ENCODE measurements at places on chromosomes 11 and 22.

DNA sequence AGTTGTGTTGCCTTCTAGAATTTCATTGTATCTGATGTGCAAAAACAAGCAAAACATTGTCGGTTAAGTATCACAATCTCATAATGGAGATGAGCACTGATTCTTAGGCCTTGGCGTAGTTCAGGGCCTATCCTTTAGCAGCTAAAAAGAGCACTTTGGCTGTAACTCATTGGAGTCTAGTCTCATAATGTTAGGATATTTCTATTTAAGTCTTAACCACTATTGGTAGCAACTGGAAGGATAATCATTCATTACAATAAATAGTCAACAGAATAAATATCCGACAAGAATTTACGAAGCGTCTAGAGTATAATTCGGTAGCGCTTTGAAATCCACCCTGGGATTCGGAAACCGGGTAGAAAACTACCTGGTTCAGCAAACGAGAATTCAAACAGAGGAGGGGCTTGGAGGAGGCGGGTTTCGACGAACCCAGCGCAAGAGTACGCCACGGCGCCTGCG is 461 bp upstream of the EED start:
- DNase-seq, result no peak

- DNase-seq, result no peak
These were observed 40.4 kb upstream of the AMPD3 start for GRCh38 chr11:10414659-10415058.

- no peak for DNase-seq
These were observed 33.4 kb downstream of the GDPD5 start for GRCh38 chr11:75492181-75492820.

- DNase-seq, result no peak
These were observed 11.9 kb upstream of the MRGPRX2 start for GRCh38 chr11:19072464-19072863.

- DNase-seq, result no peak
These were observed 95.7 kb downstream of the TEAD1 start for GRCh38 chr11:12769834-12770345.

GRCh38 chr11:25943777-25944661 is 387.9 kb upstream of the ANO3 start:
- DNase-seq, result no peak

DNA sequence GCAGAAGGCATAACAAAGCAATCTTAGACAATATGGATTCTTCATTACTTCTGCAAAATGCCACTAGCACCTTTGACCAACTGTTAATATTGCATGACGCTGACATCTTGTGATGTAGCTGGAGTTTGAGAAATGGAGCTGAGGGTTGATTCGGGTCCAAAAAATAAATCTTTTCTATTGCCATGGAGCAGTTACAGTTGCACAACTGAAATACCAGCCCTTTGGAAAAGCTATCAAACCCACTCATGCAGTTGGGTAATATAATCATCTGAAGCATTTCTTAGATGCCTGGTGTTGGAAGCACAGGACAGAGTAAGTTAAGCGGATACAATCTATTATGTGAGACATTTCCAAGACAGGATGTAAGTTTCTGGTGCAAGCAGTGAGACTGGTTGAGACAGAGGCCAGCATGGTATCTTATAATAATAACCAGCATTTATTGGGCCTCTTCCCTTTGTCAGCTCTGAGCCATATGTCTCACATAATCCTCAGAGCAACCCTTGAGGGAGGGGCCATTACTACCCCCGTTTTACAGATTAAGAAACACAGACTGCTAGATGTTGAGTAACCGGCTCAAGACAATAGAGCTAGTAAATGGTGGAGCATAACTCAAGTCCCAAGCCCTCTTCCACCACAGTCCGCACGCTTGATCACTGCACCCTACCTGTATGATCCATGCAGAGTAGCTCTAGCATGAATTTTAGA is 74.9 kb upstream of the CAPRIN1 start:
- no peak for DNase-seq

- no peak for DNase-seq
These were observed 1119.1 kb upstream of the TENM4 start for GRCh38 chr11:80559942-80560341.

- no peak for DNase-seq
These were observed 44.9 kb downstream of the OR4C46 start for GRCh38 chr11:54558919-54559318.

- no peak for DNase-seq
These were observed 273.7 kb downstream of the C11orf87 start for GRCh38 chr11:109695696-109696095.

- no peak for DNase-seq
These were observed 7.8 kb downstream of the MYEOV start for GRCh38 chr11:69301455-69302401.

DNA sequence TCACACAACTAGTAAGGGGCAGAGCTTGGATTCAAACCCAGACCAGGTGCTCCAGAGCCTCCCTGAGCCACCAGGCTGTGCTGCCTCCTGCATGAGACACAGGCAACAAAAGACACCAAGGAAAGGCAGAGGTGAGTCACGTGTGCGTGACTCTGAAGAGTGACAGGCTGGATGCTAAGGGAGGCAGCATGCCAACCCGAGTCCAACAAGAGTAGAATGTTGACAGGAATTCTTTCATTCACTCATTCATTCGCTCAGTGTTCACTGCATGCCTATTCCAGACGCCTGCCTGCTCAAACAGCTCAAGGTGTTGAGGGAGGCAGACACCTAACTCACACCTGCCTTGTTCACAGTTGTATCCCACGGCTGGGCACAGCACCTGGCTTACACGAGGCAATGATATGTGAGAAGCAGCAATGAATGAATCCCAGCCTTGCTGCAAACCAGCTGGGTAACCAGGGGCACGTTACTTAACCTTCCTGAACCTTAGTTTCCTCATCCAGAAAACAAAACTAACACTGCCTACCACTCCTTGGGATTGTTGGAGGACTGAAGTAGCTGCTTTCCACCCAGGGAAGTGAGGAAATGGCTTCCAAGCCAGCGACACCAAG is 73.8 kb upstream of the ARFGAP3 start:
- DNase-seq, result no peak

DNA sequence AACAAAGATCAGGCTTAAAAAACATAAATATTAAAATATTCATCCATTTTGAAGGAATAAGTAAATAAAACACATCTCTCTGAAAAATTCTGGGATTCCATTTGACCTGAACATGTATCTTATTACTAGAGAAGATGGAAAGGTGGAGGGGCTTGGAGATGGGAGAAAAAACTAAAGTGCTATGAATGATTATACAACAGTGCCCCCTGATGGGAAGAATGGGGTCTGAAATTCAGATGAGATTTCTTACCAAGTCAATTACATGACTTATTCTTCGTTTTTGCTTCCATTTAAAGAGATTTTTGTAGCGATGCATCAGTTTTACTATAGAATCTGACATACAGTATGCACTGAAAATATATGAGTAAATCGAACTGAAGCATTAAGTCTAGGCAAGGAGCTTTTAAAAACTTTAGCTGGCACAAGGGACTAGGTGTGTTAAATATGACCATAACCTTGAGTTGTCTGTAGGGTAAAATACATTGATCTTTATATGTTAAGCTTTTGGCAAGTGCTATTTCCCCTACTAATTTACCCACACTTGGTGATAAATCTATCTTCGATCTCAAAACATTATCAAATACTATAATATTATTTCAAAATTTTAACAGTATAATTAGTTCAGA is 718.8 kb downstream of the CNTN5 start:
- DNase-seq, result no peak

DNA sequence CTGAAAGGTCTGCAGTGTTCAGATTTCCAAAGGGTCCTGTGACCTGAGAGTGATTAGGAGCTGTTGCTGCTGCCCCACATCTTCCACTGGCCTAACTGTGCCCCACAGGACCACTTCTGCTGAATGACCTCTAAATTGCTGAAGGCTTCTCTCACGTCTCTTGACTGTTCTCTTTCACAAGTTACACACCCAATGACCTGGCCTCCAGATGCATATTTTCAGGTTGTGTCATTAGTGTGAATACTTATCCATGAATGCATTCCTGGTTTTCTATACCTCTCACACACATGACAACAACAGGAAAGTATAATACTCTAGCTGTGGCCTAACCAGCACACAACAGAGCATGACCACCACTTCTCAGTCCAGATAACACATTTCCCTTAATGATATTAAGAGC is 15.4 kb downstream of the PRR14L start:
- DNase-seq, result no peak

GRCh38 chr22:17336061-17336460 is 33.2 kb upstream of the CECR2 start:
- no peak for DNase-seq

GRCh38 chr22:43974028-43974545 is 18.8 kb downstream of the SAMM50 start:
- no peak for DNase-seq

- DNase-seq, result no peak
These were observed 108.0 kb upstream of the ANO1 start for GRCh38 chr11:69969890-69970784.

GRCh38 chr11:32065865-32066629 is 24.8 kb upstream of the RCN1 start:
- DNase-seq, result no peak

DNA sequence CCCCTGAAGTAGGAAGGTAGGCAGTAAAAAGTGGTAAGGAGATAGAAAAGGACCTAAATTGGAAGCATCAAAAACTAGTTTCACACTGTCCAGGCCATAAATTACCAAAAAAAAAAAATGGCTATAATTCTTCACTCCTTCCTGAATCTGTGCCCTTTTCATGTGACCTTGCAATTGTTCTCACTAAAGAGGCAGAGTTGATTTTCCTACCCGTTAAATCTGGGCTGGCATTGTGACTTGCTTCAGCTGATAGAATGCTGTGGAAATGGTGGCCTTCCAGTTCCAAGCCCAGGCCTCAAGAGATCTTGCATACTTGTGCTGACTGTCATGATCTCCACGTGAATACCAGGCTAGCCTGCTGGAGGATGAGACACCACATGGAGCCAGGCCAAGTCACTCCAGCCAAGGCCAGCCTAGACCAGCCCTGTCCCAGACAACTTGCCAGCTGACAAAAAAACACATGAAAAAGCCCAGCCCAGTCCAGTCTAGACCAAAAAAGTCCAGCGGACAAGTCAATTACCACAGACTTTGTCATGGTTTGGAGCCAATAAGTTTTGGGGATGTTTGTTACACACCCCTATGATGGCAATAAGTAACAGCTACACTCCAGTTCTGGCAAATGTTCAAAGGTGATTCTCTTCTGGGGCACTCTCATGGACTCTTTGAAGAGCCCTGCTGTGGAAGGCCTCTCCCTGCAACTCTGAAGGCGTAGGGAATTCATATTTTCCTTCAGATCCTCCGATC is 51.4 kb upstream of the NUP50 start:
- DNase-seq, result no peak

- DNase-seq, result no peak
These were observed 157.3 kb upstream of the BDNF start for GRCh38 chr11:27857588-27857987.

DNA sequence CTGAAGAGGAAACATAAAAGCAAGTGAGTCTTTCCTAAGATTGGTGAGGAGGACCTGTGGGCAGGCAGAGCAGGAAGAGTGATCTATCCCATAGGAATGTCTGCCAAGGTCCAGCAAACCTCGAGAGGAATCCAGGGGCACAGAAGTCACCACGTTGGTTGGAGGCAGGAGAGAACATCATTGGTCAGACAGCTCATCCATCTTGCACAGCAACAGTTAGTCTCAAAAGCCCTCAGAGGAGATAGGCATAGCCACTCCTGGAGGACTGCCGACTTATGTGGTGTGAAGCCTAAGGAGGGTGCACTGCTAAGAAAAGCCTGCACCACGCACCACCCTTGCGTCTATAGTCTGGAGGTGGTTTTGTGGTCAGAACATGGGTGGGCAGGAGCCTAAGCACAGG is 109.1 kb downstream of the RASSF10 start:
- no peak for DNase-seq

DNA sequence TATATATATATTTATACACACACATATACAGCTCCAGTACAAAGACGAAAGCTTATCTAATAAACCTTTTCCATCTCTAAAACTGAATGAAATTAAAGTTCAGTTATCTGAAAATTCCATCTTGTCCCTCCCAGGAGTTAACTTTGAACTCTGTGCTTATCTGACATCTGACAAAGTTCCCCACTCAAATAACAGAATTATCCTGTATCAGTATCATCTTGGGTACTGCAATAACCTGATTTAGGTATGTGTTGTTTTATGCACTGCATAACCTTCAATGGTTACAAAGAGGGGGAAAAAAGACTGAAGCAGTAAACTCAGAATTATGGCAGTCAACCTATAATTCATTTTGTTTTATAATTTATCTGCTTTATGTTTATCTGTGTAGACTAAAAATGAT is 96.6 kb downstream of the SGSM3 start:
- no peak for DNase-seq

- no peak for DNase-seq
These were observed 48.1 kb upstream of the B3GAT1 start for GRCh38 chr11:134460062-134460561.

GRCh38 chr22:19051381-19052072 is 70.7 kb downstream of the DGCR2 start:
- DNase-seq, result no peak

DNA sequence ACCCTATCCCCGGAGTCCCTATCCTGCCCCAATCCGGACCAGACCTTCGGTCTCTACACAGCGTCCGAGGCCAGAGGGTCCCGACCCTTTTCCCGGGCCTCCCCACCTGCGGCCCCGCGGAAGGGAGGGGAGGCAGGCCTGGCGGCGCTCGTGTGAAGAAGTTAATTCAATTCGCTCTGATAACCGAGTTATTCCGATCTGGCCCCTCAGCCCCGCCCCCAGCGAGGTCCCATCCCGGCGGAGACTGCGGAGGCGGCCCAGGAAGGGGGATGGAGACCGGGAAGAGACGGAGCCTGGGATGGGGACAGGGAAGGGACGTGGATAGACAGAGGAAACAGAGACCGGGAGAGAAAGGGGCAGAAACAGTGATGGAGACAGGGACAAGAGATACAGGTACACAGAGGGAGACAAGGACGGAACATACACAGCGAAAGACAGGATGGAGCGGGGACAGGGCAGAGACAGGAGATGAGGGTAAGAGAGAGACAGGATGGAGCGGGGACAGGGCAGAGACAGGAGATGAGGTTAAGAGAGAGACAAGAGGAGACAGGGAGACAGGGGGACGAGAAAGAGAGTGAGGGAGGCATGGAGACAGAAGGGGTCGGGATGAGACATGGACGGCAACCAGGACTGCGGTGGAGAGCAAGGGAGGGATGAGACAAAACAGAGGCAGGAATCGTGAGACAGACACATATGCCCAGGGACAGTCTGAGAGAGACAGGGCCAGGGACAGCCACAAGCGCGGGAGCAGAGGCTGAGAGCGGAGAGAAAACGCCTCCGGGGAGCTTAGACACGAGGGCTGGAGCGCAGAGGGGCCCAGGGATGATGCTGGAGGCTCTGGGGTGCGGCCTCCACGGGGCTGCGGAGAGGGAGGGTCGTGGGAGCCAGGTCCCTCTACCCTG is 636 bp upstream of the PHOX2A start:
- no peak for DNase-seq
